ENCODE measurements at places on chromosomes 12 and 14.

DNA sequence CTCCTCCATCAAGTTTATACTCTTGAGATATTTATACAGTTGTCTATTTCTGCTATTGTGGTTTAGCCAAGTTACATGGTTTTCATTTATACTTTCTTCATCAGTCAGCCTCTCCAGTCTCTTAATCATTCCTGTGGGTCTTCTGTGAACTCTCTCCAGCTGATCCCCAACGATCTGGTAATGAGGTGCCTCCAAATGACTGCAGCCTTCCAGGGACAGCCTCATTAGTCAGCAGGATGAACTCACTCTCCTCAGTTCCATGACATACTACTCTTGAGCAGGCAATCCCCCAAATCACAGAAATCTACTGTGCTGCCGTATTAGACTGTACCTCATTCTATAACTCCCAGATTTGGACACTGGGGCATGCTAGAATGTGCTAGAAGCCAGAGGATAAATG lies 15.3 kb downstream of the AREL1 start:
- DNase-seq = no peak

DNA sequence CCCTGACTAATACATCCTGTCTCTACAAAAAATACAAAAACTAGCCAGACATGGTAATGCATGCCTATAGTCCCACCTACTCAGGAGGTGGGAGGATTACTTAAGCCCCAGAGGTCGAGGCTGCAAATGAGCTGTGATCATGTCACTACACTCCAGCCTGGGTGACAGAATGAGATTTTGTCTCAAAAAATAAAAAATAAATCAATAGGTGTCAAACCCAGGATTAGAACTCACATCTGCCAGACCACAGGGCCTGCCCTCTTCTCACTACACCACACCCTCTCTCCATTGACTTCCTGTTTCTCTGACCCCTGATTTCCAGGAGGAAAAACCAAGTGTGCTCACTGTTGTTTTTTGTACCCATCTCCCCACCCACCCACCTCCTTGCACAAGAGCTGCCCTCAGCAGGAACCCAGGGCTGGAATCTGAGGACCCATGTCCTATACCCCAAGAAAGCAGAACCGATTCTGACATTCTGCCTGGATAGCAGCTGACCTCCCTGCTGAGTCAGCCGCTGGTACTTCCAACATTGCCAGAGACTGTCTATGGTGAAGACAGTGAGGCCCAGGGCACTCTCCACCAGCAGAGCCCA lies 6.2 kb downstream of the CMKLR1 start:
- peak; percentile 64 for DNase-seq

GRCh38 chr12:122021193-122021821 lies 377 bp upstream of the BCL7A start:
- peak; percentile 29 for DNase-seq

DNA sequence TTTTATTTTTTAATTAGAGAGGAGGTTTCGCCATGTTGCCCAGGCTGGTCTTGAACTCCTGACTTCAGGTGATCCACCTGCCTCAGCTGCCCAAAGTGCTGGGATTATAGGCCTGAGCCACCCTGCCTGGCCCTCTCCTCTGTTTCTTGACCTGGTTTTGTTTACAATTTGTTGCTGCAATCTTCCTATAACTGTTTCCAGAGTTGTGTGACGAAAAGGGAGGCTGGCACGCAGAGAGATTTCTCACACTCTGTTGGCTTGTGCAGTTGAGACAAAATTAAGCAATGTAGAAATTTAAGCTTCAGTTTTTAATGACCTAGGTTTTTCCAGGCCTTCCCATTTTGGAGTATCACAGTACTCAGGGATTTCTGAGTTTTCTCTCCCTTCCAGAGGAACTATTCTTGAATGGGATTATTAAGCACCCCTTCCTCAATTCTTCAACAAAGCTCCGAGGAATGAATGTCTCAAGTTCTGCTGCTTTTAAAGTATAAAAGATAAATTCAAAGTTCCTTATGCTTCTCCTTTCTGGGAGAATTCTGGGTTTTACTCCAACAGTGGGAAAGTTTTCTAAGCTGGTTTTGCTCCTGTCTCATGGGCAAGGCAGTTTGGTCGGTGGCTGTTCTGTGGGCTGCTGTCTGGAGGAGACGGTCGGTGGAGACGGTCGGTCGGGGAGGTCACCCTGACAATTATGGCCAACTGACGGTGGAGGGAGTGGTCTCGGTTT lies 20.4 kb upstream of the FOS start:
- peak; percentile 45 for DNase-seq

DNA sequence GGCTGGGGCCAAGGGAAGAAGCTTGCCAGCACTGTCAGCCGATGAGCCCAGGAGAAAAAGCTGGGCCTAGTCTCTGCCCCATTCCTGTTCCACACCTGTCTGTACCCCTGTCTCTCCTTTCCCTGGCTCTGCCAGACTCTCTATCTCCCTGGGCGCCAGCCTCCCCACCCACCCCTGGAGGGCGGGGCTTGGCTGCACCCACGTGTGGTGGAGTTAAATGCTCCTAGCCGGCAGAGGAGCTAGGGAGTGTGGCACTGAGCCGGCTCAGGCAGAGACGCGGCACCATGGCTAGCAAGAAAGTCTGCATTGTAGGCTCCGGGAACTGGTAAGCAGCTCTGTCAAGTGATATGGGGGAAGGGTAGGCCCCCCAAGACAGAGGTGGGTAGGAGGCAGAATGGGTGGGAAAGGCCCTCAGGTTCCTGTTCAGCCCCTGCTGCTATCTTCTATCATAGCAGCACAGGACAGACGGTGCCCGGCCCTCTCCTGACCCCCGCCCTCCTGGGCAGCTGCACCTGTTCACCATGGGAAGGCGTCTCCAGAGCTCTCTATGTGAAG lies at the start of gene GPD1:
Gene GPD1, plus strand, starts transcription at position 242 of the 555 bp plus-strand sequence. Its CDS starts 43 bp downstream, at position 285.
- no peak for DNase-seq

DNA sequence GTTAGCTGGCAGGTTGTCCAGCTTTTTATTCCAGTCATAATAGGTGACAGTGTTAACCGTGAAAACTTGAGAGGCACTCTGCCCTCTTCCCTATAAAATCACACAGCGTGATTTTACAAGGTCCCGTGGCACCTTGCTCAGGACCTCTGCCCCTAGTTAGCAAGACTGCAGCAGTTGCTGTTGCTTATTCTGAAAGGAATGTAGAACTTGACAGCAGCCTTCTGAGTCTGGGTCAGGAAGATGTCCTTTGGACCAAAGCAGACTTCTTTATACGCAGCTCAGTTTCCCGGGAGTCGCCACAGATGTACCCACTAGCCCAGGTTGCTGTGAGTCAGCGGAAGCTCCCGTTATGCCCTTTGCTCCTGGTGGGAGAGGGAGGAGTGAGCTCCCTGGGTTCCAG lies 13.2 kb downstream of the PRKAB1 start:
- DNase-seq = no peak

DNA sequence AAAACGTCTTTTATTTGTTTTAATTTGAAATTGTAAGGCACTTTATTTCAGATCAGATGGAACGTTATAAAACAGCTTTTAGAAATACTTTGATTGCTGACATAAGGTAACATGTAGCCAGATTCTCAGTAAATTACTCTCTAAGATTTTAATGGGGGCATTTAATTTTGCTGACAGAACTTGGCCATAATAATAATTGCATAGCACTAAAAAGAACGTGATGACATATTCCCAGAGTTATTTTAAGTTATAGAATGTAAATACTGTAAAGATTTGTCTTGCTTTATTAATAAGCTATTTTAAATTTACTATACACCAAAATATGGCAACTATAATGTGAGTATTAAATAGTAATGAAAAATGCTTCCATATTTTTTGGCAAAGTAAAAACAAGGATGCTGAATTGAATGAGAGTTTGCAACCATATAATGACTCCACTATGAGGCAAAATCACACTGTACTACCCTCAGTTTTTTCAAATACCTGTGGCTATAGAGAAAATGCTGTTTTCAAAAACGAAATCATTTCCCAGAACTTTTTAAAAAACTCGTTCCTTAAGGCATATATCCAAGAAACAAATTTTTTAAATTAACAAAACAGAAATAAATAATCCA lies 876 bp downstream of the LUM start:
- DNase-seq = no peak

DNA sequence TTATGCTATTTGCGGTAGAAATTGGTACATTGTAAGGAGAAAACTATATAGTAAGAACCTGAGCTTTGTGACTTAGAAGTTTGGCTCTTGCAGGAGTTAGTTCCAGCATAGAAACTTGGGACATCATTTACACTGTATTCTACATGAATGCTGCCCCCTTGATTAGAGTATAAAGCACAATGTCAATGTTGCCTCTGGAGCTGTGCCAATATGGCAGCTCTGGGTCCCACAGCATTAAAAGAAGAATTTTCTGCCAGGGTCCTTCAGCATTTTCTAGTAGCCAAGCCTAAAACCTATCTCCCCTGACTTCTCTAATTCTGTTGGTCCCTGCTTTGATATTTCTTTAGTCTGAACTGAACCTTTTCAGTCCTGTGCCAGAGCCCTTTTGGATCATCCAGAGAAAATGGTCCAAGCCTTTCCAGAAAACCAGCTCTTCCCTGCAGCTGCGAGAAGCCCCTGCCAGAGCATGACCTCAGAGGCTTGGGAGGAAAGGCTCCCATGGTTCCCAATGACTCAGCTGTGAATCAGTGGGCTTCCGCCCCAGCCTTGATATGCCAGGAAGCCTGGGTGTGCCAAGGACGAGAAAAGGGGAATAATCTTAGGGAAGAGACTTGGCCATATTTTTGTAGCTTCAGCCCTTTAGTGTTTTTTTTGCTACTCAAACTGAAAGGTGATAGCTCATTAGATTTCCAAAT lies 43.2 kb downstream of the PLEKHG7 start:
- DNase-seq = peak; percentile 66

DNA sequence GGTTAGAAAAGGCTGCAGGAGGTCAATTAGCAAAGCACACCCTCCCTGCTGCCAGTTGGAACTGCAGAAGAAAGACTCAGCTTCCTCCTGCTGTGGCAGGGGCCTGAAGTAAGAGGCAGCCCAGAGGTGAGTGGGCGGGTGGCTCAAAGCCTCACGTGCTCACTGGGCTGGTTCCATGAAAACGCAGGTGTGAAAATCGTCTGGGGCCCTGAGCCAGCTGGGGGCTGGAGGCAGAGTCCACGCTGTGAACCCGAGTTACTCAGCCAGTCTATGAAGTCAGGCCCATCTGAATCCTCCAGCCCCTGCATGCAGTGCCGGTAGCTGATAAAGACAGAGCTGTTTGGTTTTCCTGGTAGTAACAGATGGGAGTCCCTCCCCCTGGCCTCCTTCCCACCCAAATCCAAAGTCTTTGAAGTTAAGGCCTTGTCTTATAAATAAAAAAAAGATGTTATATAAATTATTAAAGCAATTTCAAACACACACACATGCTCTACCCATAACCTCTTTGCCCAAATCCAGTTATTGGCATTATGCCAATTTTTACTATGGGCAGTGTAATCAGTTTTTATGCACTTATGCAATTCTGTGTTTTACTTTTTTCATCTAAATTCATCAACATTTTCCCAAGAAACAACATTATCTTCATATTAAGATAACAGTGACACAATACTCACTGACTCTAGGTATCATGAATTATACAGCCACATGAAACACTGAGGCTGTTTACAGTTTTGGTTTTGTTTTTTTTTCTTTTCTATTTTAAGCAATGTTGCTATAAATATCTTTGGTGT lies 57.9 kb upstream of the PNMA1 start:
- peak; percentile 46 for DNase-seq

DNA sequence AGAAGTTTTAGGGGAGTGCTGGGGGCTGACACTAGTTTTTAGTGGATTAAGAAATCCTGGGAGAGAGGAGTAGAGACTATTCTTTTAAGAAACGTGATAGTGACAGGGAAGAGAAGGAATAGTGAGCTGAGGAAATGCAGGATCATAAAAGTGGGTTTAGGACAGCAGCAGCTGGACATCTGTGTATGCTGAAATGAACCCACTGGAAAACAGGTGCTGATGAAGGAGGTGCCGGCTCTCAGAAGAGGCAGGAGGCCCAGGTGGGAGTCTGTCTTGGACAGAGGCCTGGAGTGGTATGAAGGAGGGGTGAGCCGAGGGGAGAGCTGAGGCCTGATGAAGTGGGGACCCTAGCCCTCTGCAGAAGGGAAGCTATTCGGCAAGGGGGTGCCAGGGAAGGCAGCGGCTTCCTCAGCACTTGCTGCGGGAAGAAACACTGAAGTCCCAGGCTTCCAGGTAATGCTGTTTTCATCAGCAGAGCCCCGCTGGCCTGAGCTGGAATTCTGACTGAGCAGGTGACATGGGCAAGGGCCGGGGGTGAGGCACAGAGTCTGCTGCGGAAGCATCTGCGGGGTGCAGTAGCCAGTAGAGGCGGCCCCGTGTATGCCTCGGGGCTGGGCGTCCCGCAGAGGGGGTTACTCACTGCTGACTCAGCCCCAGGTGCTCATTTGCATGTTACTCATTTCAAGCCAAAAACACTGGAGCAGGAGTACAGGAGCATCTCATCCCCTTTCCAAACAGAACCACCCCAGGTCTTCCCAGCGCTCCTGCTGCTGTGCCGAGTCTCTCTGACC lies 89.7 kb downstream of the TMCC3 start:
- no peak for DNase-seq

DNA sequence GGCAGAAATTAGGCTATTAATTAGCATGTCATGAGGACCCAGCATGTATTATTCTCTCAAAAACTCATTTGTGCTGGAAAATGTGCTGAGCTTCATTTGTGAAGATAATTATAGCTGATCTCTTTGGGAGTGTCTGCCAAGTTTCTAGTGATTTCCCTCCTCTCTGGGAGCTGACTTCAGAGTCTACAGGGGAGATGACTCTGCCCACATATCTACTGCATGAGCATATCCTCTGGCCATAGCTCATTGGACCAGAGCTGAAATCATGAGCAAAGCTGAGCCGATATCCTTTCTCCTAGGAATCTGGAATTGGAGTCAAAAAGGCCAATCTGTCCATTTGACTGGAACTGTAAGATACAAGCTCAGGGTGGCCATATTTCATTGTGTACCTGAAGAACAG lies 5.9 kb downstream of the CCDC198 start:
- no peak for DNase-seq

DNA sequence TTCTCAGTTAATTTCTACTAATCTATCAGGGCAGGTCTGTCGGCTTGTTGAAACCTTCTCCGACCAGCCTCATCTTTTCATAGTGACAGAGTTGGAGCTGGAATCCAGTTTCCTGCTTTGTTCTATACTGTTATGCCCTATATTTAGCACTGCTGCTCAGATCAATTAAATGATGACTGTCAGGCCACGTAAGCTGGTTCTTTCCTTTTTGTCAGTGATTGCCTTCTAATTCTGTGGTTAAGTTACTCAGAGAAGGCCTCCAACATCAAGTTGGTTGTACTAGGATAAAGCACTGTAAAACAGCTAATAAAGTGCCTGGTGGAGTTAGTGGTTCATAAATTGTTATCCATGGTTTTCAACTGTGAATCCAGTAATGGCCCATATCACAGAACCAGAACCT lies 22.6 kb downstream of the DERA start:
- no peak for DNase-seq

GRCh38 chr12:23361971-23362370 lies 587.5 kb downstream of the SOX5 start:
- DNase-seq = no peak

DNA sequence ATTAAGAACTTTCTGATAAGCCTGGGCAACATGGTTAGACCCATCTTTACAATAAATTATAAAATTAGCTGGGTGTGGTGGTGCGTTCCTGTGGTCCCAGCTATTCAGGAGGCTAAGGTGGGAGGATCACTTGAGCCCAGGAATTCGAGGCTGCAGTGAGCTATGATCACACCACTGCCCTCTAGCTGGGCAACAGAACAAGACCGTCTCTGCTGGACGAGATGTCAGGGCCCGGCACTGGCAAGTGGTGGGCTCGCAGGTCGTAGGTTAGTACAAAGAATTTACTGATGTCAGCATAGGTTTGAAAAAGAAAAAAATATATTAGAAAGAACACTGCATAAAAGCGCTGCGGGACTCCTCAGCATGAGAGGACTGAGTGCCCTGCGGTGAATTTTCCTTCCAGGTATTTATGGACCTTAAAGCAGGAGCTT lies 15.7 kb upstream of the VSIG10 start:
- DNase-seq = no peak

GRCh38 chr12:10241290-10241689 lies 28.6 kb downstream of the GABARAPL1 start:
- no peak for DNase-seq
